ENCODE measurements at places on chromosomes 5 and 9.
A peak's percentile ranks its signal among the peaks of the same experiment; 100 is the strongest.

- DNase-seq: peak; percentile 83
Observed at GRCh38 chr5:172906436-172906835, 52.8 kb upstream of the RPL26L1 start.

GRCh38 chr5:174359071-174359470, 313.6 kb downstream of the NSG2 start:
- no peak for DNase-seq

DNA sequence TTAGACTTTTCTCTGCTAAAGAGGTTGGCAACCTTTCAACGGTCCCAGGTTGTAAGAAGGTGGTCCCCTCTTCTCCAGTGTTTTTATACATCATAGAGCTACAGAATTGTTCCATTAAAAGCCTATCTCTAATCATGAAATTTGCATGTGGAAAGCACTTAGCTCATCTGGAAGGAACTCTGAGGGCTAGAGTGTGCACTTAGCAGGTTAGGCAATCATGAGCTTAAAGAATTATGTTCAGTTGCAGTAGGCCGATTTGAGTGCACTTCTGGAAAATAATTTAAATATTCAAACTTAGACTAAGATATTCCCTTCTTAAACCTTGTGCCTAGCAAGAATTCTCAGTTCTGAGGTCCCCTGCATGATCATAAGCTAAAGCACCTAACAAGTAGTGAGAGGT, 468.7 kb downstream of the SPATA31D1 start:
- no peak for DNase-seq

GRCh38 chr9:119280740-119281485, 88.3 kb downstream of the BRINP1 start:
- DNase-seq: no peak

GRCh38 chr9:2817999-2818803, 25.7 kb downstream of the PUM3 start:
- DNase-seq: peak; percentile 49

- peak; percentile 98 for DNase-seq
Observed at GRCh38 chr5:172133359-172134029, 54.5 kb downstream of the STK10 start.

GRCh38 chr9:3750321-3750720, 224.5 kb upstream of the RFX3 start:
- DNase-seq: no peak

- peak; percentile 86 for DNase-seq
Observed at GRCh38 chr5:1792842-1793266, 6.8 kb downstream of the MRPL36 start.

- DNase-seq: no peak
Observed at GRCh38 chr5:149711338-149711737, 18.8 kb upstream of the PPARGC1B start.

GRCh38 chr9:85478847-85479246, 262.9 kb downstream of the AGTPBP1 start:
- no peak for DNase-seq

GRCh38 chr9:137000177-137000930, 4.0 kb upstream of the CLIC3 start:
- peak; percentile 56 for DNase-seq

DNA sequence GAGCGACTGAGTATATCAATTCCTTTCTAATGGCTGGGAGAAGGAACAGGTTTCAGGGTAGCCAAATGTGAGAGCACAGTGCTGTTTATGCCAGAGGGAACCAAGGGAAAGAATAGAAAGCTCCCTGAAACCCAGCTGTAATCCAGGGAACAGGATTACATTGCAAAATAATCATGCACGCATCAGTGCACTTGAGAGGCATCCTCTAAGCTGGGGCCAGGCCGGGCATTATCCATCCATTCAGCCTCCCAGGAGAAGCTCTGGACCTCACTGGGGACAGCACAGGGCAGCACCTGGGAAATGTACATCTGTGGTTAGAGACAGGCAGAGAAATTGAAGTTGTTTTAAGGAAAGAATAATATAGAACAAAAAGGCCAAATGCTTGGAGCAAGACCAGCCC, 72.7 kb downstream of the MTRR start:
- DNase-seq: no peak

GRCh38 chr5:33720176-33720575, 171.6 kb downstream of the ADAMTS12 start:
- DNase-seq: no peak

GRCh38 chr9:37429441-37430285, 7.2 kb downstream of the GRHPR start:
- DNase-seq: no peak

DNA sequence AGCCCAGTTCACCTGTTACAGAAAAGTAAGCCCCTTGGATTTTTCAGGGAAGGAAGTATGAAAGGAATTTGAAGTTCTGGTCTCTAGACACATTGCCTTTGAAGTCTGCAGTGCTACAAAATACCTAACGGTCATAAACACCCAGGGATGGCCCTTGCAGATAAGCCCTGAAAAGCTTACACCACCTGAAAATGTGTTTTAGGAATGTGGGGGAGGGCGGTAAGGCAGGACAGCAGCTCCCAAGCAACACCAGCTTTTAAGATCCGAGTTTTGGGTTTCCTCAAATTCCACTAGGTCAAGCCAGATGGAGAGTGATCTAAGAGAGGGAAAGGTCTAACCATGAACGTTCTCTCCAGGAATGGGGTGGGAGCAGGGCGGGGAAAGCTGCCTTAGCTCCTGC, 114.1 kb upstream of the PANK3 start:
- DNase-seq: no peak

Data from fibroblast of skin of right quadriceps (primary cell).